Spinal cord (tissue), 10 donors: ENCODE measurements at places on chromosomes 4 and X. TPM values are rescaled to one million over a fixed set of nuclear protein-coding genes. Genes with fewer than 3 reads are reported as not detected.
A peak's percentile ranks its signal among the peaks of the same experiment; 100 is the strongest.

SULT1E1 gene
- 19.3 TPM for polyA plus RNA-seq

SHROOM2 gene
- polyA plus RNA-seq = 45.7 TPM

BMP3 gene
- 5.7 TPM for polyA plus RNA-seq

LEF1 gene
- polyA plus RNA-seq = 27.4 TPM

RBPJ gene
- 96.7 TPM for polyA plus RNA-seq

PITX2 gene
- 2.6 TPM for polyA plus RNA-seq

CXCL11 gene
- polyA plus RNA-seq = not detected

GRCh38 chr4:138972956-138973801 is 42.4 kb upstream of the NOCT start:
- DNase-seq = peak; percentile 86

DNA sequence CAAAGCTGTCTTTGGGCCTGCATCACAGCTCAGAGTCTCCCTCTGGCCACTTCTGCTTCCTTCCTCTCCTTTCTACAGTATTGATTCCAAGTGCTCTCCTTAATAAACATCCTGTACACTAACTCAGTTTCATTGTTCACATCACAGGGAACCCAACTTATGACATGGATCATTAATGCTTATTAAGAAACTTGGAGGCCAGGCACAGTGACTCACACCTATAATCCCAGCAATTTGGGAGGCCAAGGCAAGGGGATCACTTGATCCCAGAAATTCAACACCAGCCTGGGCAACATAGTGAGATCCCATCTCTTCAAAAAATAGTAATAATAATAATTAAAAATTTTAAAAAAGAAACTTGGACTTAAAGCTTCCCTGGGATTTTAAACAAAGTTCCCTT is 89.2 kb upstream of the EFHC2 start:
- DNase-seq = no peak

DNA sequence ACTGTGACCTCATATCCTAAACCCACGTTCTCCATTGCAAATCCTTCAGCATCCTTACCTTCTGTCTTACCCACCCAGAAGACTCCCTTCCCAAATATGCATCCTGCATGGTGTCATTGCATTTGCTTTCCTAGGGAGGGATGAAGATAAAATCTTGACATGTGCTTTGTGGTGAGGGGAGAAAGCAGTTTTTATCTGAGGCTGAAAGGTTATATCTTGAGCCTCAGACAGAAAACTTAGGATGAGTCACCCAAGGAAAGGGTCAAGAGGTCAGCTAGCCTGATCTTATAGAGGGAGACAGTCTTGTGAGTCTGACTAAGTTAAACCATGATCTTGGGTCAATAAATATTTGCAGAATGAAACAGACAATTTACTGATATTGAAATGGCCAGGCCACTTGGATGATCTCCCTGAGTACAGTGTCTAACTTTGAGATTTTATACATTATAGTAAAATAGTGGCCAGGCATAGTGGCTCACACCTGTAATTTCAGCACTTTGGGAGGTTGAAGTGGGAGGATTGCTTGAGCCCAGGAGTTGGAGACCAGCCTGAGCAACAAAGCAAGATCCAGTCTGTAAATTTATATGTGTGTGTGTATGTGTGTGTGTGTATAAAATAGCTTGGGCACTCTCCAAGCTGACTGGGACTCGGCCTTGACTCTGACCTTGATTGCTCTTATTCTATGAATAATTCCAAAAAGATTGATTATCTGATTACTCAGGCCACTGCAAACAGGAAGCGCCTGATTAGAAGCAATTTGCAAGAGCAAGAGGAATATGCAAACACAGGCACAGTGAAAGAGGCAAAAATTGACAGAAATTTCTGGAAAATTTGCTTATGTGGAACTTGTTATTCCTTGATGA is 15.4 kb upstream of the FAM9C start:
- DNase-seq = no peak

- no peak for DNase-seq
Observed at GRCh38 chr4:35918491-35918977, 325.8 kb downstream of the ARAP2 start.

DNA sequence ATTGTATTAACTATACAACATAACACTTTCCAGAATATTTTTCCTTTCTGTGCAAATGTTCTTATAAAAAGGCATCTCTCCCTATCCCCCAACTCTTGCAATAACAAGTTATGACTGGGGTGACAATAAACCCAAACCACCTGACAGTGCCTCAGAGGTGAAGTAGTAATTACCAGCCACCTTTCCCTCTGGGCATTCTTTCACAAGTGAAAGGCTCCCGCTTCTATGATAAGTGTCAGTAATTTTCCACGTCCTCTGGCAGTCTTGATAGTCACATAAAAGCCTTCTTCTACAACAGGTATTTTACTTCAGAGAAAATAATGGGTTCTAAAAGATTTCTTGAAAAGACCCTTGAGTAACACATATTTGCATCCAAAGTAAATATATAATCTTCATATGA is 82.7 kb downstream of the MANBA start:
- no peak for DNase-seq

- DNase-seq = no peak
Observed at GRCh38 chr4:145920205-145920604, 18.4 kb downstream of the ZNF827 start.

- no peak for DNase-seq
Observed at GRCh38 chr4:109389369-109390114, 44.1 kb upstream of the SEC24B start.
